ENCODE measurements at places on chromosomes 1 and 21. TPM values are rescaled to one million over a fixed set of nuclear protein-coding genes. Genes with fewer than 3 reads are reported as not detected.
A peak's percentile ranks its signal among the peaks of the same experiment; 100 is the strongest.

DNA sequence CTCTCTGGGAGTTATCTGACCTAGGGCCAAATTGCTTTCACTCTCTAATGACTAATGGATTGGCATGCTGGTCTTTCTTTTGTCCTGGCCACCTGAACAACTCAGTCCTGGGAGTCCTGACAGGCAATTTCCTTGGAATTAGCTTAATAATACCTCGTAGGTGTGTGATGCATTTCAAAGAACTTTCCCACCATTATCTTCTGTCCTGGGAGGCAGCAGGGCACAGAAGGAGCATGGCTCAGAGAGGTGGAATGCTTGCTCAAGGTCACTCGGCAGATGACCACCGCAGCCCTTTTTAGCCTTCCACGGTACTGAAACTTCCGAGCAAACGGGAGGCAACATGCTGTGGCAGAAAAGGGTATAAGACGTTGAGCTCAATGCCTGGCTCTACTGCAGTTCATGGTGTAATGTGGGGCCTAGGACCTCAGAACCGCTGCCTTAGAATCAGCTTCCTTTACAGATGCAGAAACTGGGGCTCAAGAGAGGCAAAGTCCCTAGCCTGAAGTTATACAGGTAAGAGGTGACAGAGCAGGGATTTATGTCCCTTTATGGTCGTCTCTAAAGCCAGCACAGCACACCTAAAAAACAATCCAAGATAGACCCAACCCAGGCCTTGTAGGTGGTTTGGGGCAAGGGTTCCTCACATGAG lies 3.2 kb downstream of the ID3 start:
- H3K4me1 ChIP-seq = peaks cover 62% of the 10 kb centered on the region
- DNase-seq = no peak
- peak overlapping the region; percentile 86 for H3K27ac ChIP-seq

- no peaks in the 10 kb centered on the region for H3K27me3 ChIP-seq
- H3K36me3 ChIP-seq = peaks cover 10% of the 10 kb centered on the region
Observed at GRCh38 chr1:85656948-85657347, 51.3 kb downstream of the ZNHIT6 start.

DNA sequence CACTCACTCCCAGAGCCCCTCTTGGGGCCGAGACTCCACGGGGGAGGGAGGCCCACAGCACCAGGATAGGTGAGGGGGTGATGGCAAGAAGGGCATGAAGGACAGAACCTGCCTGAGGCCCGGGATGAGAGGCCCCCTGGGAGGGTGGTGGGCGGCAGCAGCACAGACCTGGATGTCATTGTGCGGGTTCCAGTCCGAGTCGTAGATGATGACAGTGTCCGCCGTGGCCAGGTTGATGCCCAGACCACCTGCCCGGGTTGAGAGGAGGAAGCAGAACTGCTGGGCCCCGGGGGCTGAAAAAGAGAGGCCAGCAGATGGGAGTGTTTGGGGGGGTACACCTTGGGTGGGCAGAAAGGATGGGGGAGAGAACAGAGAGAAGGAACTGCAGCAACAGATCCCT lies 50.1 kb downstream of the CHD5 start:
- H3K4me1 ChIP-seq = peaks cover 8% of the 10 kb centered on the region
- H3K27me3 ChIP-seq = no peaks in the 10 kb centered on the region
- H3K27ac ChIP-seq = no peak overlapping the region
- no peaks in the 10 kb centered on the region for H3K36me3 ChIP-seq
- H3K4me3 ChIP-seq = no peak overlapping the region

GRCh38 chr1:224114787-224115175 lies 870 bp downstream of the FBXO28 start:
- H3K27me3 ChIP-seq = no peaks in the 10 kb centered on the region
- peaks cover 28% of the 10 kb centered on the region for H3K4me1 ChIP-seq
- peak overlapping the region; percentile 65 for H3K4me3 ChIP-seq
- H3K36me3 ChIP-seq = no peaks in the 10 kb centered on the region
- DNase-seq = no peak

- peaks cover 21% of the 10 kb centered on the region for H3K4me1 ChIP-seq
- no peaks in the 10 kb centered on the region for H3K27me3 ChIP-seq
- no peak for DNase-seq
- H3K4me3 ChIP-seq = peak overlapping the region; percentile 61
Observed at GRCh38 chr1:248858096-248858890, 592 bp downstream of the ZNF692 start.

GRCh38 chr21:44758781-44759627 lies 42.6 kb downstream of the UBE2G2 start:
- H3K4me1 ChIP-seq = no peaks in the 10 kb centered on the region
- H3K27me3 ChIP-seq = no peaks in the 10 kb centered on the region
- H3K27ac ChIP-seq = no peak overlapping the region
- no peaks in the 10 kb centered on the region for H3K36me3 ChIP-seq
- no peak overlapping the region for H3K4me3 ChIP-seq

- no peak for DNase-seq
- no peaks in the 10 kb centered on the region for H3K27me3 ChIP-seq
- no peak overlapping the region for H3K27ac ChIP-seq
- H3K36me3 ChIP-seq = no peaks in the 10 kb centered on the region
- peaks cover 5% of the 10 kb centered on the region for H3K4me1 ChIP-seq
Observed at GRCh38 chr1:50368179-50369007, 54.9 kb downstream of the DMRTA2 start.

- no peak for DNase-seq
- H3K27me3 ChIP-seq = no peaks in the 10 kb centered on the region
- H3K4me1 ChIP-seq = peaks cover 61% of the 10 kb centered on the region
- H3K4me3 ChIP-seq = no peak overlapping the region
Observed at GRCh38 chr1:179888071-179888470, 6.0 kb downstream of the TOR1AIP1 start.

DNA sequence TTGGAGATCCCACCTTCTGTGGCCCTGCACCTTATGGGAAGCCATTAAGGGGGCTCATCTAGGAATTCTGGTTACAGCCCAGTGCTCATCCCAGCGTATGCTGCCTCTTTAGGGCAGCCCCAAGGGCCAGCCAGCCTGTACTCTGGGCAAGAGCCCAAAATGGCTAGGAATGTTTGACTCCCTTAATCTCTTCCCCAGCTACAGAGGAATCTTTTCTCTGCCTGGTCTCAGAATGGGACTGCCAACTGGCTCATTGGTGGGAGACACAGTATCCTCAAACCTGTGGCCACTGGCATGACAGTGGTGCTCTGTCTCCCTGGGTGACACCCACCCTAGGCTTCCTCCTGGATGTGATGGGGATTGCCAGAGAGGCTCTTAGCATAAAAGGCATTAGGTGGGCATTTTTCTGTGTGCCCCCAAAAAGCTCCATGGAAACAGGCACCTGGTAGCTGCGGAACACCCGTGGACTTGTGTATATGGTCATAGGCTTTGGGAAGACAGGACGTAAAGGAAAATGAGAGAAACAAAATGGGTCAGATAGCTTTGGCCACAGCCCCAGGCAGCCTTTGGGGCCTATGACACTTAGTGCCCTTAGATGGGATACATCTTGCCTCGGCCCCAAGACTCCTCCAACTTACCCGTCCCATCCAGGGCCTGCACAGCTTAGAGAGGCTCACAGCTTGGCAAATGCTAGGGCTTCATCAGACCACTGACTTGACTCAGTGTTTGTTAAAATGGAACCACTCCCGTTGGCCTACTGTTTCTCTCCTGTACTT lies 6.9 kb downstream of the TMEM81 start:
- no peaks in the 10 kb centered on the region for H3K4me1 ChIP-seq
- H3K4me3 ChIP-seq = no peak overlapping the region
- no peak overlapping the region for H3K27ac ChIP-seq
- H3K36me3 ChIP-seq = no peaks in the 10 kb centered on the region
- H3K27me3 ChIP-seq = no peaks in the 10 kb centered on the region

GRCh38 chr1:15251857-15252835 lies 5.1 kb downstream of the FHAD1 start:
- peaks cover 4% of the 10 kb centered on the region for H3K4me1 ChIP-seq
- no peak overlapping the region for H3K4me3 ChIP-seq
- H3K27ac ChIP-seq = no peak overlapping the region
- no peak for DNase-seq

DNA sequence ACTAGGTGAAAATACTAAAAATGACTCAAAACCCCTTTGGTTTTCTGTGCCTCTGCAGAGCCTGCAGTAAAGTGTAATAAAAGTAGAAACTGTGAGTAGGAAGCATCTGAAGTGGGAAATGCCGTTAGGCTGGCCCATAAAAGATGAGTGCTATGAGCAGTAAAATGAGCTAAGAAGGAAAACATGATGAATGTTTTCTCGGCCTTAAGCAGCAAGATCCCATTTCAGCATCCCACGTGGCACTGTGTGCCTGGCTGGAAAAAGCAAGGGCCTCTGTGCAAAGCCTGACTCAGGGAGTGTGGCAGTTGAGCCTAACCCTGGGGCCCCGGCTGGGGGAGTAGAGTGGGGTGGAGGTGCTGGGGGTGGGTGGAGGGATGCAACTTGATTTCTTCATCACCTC lies 109.5 kb downstream of the TBX15 start:
- no peak overlapping the region for H3K27ac ChIP-seq
- H3K4me3 ChIP-seq = no peak overlapping the region
- no peak for DNase-seq
- no peaks in the 10 kb centered on the region for H3K4me1 ChIP-seq
- no peaks in the 10 kb centered on the region for H3K36me3 ChIP-seq

Gene RXFP4
- total RNA-seq = not detected

Gene RGL1
- 23.1 TPM for total RNA-seq

Gene VWA5B1
- not detected for total RNA-seq

Gene NBPF20
- total RNA-seq = 1.7 TPM

Gene SLAMF8
- 1.5 TPM for total RNA-seq

Gene S100A4
- total RNA-seq = 375 TPM

Gene LCE1D
- total RNA-seq = not detected

Gene KTI12
- total RNA-seq = 13.8 TPM
